ENCODE measurements at places on chromosomes 13 and 19.
A peak's percentile ranks its signal among the peaks of the same experiment; 100 is the strongest.

DNA sequence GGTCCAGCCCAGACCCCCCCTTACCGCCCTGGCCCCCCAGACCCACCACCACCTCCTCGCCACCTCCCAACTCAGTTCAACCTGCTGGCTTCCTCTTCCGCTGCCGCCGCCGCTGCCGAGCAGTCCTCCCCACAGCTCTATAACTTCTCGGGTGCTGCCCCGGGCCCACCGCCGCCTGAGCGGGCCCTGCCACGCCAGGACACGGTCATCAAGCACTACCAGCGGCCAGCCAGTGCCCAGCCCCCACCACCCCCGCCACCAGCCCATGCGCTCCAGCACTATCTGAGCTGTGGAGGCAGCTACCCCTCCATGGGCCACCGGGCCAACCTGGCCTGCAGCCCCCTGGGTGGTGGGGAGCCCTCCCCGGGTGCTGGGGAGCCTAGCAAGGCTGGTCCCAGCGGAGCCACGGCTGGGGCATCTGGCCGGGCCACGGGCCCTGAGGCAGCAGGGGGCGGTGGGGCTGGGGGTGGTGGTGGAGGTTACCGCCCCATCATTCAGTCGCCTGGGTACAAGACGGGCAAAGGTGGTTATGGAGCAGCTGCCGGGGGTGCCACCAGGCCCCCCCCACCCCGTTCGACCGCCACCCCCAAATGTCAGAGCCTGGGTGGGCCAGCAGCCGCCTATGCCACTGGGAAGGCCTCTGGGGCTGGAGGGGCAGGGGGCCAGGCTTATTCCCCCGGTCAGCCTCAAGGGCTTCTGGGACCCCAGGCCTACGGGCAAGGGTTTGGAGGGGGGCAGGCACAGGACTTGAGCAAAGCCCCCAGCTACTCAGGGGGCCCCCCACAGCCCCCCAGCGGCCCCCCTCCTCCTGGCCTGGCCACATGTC, 4.2 kb downstream of the PRR12 start:
- DNase-seq: no peak

- no peak for DNase-seq
Measured at GRCh38 chr13:58855283-58855682, 1223.7 kb downstream of the PCDH17 start.

- peak; percentile 19 for DNase-seq
Measured at GRCh38 chr13:51523082-51523518, 61.2 kb upstream of the WDFY2 start.

- no peak for DNase-seq
Measured at GRCh38 chr19:37987356-37988332, 80.6 kb downstream of the SIPA1L3 start.

- no peak for DNase-seq
Measured at GRCh38 chr19:11416346-11417052, 2.6 kb downstream of the RGL3 start.

- peak; percentile 14 for DNase-seq
Measured at GRCh38 chr13:75870397-75870903, 234.3 kb downstream of the LMO7 start.

DNA sequence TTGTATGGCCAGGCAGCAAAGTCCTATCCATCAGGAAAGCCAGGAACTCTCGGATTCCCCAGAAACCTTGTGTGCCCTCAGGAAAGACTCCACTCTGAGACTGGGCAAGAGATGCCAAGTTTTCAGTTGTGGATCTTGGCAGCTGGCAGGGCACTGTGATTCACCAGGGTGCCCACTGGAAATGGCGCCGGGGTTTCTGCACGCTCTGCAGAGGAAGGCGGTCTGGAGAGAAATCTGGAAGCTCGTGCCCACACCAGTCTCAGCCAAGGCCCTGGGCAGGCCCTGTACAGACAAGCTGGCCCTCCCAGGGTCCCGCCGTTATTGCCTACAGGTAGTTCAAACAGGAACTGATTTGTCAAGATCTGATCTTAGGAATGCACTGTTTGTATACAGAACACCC, 4.9 kb downstream of the NAPA start:
- peak; percentile 71 for DNase-seq

GRCh38 chr13:108755083-108755482, 125.7 kb downstream of the MYO16 start:
- DNase-seq: no peak

Measured in fibroblast of gingiva (primary cell).